ENCODE measurements at places on chromosomes 4 and X.

- DNase-seq: no peak
Observed at GRCh38 chrX:153319295-153320046, 2.1 kb downstream of the PNMA6F start.

DNA sequence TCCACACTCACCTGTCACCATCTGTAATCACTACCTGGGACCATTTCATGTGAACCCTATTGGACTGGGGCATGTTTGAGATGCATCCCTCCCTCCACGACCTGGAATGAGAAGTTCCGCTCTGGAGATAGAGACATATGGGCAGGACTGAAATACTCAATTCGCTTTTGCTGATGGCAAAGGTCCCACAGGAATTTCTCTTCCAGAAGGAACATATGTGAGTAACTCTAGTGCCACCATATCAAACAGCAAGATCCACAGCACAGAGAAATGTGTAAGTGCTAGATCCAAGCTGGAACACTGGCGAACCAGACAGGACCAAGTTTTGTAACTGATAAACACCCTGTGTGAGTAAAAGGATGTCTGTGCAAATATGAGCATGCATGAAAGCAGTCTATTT is 43.9 kb downstream of the SEL1L3 start:
- DNase-seq: no peak

- no peak for DNase-seq
Observed at GRCh38 chrX:110188701-110189558, 129.0 kb downstream of the AMMECR1 start.

DNA sequence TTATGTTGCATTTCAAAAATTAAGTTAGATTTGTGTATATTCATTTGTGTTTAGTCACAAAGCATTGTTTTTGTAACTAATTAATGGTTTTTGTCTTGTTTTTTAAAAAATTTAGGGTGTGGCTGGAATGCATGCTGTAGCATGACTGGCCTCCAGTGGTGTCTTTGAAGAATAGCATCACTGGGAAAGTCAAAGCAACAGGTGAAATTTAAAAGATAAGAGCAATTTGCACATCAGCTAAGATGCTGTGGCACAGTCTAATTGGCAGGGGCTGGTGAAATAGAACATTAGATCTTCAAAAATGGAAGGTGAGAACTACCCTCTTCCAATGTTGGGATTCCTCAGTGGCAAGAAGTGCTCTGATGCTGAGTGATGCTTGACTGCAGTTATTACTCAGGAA is 45.3 kb downstream of the ANK2 start:
- no peak for DNase-seq

GRCh38 chrX:112247714-112248113 is 165.1 kb upstream of the TRPC5 start:
- no peak for DNase-seq

- no peak for DNase-seq
Observed at GRCh38 chr4:82900066-82900410, 497 bp upstream of the THAP9 start.

- DNase-seq: no peak
Observed at GRCh38 chr4:120299631-120300030, 233.0 kb upstream of the MAD2L1 start.

GRCh38 chrX:152897222-152898131 is at the start of gene ZNF185:
Gene ZNF185 (plus strand): TSS chrX:152898067. CDS start chrX:152914490, 16,423 bp downstream.
- DNase-seq: peak; percentile 35

- no peak for DNase-seq
Observed at GRCh38 chrX:45505214-45505613, 304.5 kb upstream of the DIPK2B start.

DNA sequence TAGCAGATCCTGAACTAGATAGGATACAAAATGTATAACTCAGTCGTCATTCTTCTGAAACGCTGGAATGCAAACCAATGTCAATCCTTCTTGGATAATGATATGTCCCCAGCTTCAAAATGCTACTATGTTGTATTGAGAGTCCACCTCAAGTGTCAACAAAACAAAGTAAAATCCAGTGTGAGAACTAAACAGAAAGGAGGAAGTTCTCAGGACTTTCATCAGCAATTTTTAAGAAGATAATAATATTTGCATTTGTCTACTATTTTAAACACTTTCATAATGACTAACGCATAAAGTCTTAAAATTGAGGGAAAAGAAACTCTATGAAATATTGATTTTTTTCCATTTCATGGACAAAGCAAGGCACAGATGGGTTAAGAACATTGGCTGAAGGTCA is 36.3 kb downstream of the SOD3 start:
- no peak for DNase-seq

DNA sequence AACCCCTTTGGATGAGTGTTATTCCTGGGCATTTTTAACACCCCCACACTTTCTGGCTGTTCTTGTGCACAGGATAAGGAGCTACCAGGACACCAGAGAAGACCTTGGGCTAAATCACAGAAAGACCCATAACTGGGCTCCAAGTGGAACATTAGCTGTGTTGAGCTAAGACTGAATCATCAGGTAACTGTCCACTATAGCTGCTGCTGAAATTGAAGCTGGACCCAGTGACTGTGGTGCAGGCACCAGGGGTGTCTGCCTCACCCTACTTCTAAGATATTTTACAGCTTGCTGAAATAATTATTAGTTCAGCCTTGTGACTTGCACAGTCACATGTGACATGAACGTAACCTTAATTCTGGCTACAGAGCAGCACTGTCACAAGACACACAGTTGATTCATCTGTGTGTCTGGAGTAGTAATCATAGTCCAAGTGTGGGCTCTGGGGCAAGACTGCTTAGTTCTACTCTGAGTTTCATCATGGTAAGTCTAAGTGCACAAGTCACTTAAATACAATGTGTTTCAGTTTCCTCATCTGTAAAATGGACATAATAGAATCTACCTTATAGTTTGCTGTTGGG is 127.4 kb downstream of the SLC39A8 start:
- DNase-seq: no peak

GRCh38 chr4:83436680-83437079 is 18.9 kb downstream of the HELQ start:
- DNase-seq: no peak

GRCh38 chr4:25466966-25467697 is 90.1 kb downstream of the ANAPC4 start:
- no peak for DNase-seq

GRCh38 chrX:101383679-101384205 is 2.2 kb downstream of the BTK start:
- DNase-seq: no peak

- DNase-seq: peak; percentile 14
Observed at GRCh38 chr4:20418861-20419451, 167.3 kb downstream of the SLIT2 start.

DNA sequence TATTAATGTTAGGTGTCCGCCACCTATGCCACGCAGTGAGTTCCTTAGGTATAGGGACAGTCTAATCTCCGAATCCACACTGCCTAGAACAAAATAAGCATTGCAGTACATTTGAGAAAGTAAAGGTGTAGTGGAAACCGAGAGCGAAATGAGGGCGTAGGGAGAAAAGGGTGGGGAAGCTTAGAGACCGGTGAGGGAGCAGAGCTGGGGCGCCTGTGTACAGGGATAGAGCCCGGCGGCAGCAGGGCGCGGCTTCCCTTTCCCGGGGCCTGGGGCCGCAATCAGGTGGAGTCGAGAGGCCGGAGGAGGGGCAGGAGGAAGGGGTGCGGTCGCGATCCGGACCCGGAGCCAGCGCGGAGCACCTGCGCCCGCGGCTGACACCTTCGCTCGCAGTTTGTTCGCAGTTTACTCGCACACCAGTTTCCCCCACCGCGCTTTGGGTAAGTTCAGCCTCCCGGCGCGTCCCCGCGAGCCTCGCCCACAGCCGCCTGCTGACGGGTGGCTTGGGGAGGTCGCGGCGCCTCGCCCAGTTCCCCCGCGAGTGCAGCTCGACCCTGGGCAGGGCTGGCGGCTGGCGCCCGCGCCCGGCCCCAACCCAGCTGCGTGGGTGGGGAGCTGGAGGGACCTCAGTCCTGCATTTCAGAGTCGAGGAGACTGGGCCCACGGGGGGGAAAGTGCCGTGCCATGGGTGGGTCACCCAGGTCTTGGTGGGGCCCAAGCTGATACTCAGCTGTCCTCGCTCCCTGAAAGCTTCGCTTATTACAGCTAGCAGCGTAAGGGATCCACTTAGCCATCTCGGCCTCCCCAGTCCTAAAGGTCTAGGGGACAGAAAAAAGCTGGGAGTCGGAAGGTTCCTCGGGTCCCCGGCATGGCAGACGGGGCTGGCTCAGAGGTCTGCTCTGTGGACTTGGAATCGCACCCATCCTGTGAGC is at the start of gene ANXA3:
TSS of gene ANXA3 (plus strand) at position 351 of the 932 bp plus-strand sequence. CDS start 2,704 bp downstream, outside the sequence.
- no peak for DNase-seq

GRCh38 chrX:14476205-14476604 is 53.1 kb upstream of the GLRA2 start:
- no peak for DNase-seq

- DNase-seq: peak; percentile 16
Observed at GRCh38 chr4:108171339-108172230, 2.9 kb upstream of the LEF1 start.

- no peak for DNase-seq
Observed at GRCh38 chr4:26337612-26338011, 16.8 kb downstream of the RBPJ start.

DNA sequence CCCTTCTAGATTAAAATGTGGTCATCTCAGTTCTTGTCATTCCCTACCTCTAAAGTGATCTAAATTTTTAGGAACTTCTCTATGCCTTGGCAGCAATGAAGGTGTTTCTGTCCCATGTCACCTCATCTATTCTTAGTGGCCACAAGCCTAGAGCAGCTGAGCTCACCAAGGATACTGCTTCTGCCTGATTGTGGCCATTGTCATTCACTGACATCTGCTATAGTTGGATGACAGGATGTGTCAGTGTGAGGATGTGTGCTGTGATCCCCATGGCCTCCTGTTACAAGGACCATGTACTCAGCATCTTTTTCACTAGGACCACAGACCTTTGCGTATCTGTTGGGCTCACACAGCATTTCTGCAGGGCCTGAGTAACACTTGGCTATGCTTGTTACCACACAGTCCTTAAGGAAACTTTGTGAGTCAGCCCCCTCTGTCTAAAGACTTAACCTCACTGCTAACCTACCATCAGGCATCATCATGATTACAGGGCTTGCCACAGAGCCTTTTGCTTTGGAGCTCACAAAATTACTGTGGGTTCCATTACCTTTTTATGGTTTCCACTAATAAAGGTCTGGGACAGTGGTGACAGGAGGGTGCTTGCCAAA is 421.0 kb downstream of the ADAM29 start:
- DNase-seq: no peak

DNA sequence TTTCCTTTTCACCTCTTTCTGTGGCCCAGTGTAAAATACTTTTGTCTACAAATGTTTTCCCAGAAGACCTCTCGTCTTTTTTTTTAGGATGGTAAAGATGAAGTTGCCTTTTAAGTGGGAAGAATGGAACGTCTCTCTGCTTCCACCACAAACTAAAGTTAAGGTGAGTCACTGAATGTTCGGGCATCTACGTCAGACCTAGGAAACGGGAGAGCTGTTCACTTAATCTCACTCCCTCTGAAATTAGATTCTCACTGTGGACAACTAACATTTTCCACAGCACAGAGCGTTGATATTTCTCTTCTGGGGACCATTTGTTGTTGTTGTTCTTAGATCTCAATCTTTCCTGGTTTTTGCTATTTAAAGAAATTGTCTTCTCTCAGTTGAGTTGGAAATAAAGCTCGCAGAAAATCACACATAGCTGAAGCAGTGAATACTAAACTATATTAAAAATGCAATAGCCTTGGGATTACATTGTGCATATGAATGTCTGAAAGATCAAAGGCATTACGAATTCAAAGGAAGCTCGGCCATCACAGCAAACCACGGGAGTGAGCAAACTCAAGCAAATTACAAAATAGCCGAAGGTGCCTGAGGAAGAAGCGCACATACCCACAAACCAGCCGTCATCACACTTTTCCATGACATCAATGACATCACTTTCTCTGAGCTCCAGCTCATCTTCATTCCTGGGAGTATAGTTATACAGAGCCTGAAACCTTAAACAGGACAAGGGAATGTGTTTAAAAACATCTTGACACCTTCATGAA is 53.9 kb upstream of the PDLIM3 start:
- no peak for DNase-seq

DNA sequence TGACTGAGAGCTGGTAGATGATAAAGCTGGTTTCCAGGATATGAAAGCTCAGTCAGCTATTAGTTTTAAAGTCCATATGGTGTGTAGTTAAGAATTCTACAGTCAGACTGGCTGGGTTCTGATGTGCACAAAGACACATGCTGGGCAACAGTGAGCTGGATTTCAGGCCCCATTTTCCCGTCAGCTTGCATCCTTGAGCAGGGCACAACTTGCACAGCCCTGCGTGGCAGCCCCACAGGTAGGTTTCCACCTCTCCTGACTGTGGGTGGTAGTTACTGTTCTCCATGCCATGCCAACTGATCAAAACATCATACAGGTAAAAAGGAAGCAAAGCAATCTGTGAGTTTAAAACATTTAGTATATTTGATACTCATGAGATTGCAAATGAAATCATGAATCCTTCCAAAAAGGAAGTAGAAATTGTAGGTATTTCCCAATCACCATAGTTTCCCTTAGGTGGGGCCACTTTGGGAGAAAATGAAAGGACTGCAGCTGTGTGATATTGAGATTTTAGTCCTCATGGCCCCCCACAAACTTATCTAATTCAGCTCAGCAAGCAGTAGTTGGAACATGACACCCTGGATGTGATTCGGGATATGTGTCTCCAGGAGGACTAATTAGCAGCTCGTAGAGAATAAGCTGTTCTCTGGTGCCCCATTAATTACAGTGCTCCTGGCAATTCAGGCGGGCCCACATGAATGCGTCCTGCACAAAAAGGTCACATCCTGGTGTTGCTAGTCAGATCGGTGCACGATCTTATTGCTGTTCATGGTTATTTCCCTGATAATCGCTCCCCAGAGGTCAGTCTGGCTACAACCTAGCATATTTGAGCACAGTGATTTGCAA is 42.4 kb upstream of the NOCT start:
- DNase-seq: no peak

DNA sequence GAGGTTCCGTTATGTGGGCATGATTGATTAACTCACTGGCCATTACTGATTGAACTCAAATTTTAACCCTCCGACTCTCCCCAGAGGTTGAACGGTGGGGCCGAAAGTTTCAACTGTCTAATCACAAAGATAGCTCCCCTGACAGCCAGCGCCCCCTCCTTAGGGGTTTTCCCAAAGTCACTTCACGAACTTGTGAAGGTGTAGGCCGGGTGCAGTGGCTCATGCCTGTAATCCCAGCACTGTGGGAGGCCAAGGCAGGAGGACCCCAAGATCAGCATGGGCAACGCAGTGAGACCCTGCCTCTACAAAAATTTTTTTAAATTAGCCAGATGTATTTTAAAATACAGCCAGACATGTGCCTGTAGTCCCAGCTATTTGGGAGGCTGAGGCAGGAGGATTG is 39.8 kb upstream of the RBM47 start:
- DNase-seq: no peak

DNA sequence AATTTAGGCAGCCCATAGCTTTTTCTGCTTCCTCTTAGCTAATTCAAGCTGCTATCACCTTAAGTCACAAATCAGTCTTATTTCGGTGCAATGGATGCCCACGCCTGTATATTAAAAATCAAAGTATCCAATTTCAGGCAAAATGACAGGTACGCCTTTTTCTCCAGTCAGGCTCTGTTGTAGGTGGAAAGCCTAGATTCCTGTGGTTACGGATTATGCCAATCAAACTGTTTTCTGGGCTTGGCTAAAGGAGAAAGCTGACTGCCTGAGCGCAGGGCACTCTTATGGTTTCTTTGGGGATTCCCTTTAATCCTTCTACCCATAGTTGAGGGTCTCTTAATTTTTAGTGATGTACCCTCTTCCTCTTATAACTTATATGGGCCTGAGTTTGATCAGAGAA is 550.5 kb downstream of the PDHA2 start:
- no peak for DNase-seq
